ENCODE measurements at places on chromosomes 7 and 10. TPM values are rescaled to one million over a fixed set of nuclear protein-coding genes. Genes with fewer than 3 reads are reported as not detected.

The NME8 gene
- 0.27 TPM for total RNA-seq

The CRYGN gene
- not detected for total RNA-seq

The STAM gene
- 26.7 TPM for total RNA-seq

The AKR1B1 gene
- total RNA-seq: 54.9 TPM

The INSYN2A gene
- under 0.01 TPM for total RNA-seq

The AGBL3 gene
- 0.81 TPM for total RNA-seq

The GNAT3 gene
- total RNA-seq: not detected

The MUC3A gene
- total RNA-seq: under 0.01 TPM

The PHYHIPL gene
- under 0.01 TPM for total RNA-seq

The RSPH10B gene
- total RNA-seq: not detected

Data from hematopoietic multipotent progenitor cell (in vitro differentiated cells).